ENCODE measurements at places on chromosomes 12 and 14.

DNA sequence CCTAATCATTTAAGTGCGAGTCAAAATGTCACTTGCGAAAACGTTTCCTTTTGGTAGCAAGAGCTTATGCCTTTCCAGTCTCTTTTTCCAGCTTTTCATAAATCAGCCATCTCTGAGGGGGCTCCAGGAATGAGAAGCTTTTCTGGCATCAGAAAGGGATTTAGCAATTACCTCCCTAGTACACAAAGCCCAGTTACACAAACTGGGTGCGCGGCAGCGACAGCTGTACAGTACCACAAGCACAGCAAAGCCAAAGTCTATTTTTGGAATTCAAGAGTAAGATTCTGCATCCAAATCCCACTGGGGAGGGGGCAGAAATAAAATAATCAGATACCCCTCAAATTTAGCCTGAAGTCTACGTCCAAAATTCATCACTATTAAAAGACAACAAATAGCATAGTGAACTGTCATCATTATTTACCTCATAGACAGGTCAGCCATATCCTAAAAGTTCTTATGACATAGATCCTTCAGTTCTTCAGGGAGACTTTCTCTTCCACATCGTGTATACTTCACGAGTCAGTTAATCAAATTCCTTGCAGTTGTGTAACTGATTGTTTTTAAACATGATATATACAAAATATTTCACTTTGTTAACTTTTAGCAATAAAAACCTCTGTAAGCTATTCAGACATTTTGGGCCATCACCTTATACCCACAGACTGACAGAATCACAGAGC, 150.8 kb downstream of the TTC7B start:
- DNase-seq, result no peak

DNA sequence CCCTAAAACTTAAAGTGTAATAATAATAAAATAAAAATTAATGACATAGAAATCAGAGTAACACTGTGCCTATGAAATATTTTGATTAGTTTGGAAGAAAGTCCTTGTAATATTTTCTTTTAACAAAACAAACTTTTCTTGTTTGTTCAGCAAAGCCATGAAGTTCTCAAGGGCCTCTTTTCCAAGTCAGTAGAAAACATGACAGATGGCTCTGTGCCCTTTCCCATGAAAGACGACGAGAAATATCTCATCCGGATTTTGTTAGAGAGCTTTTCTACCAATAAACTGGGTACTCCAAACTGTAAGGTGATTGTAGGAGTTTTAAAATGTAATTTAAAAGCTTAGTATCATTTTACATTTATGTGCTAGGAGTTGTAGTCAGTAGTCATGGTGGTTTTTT, 54.5 kb upstream of the ASPG start:
- no peak for DNase-seq

DNA sequence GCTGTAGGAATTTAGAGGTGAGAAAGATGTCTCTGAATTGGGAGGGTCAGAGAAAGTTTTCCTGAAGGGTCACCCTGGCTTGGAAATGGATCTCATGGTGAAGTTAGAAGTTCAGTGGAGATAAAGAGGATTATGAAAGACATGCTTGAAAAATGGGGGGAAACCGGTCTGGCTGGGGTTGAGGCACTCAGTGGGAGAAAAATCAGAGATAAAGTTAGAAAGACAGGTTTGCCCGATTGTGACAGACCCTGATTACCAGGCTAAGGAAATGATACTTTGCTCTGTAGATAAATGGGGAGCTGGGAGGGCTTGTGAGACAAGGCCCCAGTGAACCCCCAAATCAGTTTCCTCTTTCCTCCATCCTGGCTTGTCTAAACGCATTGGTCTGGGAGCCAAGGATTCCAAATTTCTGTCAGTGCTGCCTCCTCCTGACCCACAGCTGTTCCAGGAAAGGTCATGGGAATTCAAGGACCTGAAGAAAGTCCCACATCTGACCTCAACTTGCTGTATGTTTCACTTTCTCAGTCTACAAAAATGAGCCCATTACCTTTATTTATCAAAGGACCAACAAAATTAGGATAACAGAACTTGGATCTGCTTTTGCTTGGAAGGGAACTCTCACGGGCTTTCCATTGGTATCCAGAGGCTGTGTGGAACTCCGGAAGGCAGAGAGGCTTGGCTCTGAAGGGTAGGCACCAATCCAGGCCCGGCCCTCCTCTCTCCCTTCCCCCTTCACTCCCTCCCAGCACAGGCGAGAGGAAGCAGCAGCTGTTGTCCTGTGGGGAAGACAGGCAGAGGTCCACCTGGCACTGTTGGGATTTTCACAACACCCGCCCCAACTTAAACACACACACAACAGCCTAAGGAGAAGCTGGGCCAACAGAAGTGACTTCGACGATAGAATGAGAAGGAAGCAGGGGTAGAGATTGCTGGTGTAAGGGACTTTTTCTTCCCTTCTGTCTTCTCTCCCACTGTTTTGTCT, 3.4 kb upstream of the RNASE7 start:
- peak; percentile 57 for DNase-seq

DNA sequence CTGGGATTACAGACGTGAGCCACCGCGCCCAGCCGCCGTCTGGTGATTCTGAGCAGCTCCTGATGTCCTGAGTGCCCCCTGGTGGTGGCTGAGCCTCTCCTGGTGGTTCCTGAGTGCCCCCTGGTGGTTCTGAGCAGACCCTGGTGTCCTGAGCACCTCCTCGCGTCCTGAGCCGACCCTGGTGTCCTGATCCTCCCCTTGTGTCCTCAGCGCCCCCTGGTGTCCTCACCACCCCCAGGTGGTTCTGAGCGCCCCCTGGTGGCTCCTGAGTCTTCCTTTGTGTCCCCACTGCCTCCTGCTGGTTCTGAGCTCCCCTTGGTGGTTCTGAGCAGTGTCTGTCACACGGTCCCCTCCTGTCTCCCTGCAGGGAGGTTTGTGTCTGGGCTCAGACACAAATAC, 1304.9 kb downstream of the TMEM121 start:
- DNase-seq, result no peak

GRCh38 chr14:91373591-91374254, 43.9 kb downstream of the CCDC88C start:
- DNase-seq, result no peak

DNA sequence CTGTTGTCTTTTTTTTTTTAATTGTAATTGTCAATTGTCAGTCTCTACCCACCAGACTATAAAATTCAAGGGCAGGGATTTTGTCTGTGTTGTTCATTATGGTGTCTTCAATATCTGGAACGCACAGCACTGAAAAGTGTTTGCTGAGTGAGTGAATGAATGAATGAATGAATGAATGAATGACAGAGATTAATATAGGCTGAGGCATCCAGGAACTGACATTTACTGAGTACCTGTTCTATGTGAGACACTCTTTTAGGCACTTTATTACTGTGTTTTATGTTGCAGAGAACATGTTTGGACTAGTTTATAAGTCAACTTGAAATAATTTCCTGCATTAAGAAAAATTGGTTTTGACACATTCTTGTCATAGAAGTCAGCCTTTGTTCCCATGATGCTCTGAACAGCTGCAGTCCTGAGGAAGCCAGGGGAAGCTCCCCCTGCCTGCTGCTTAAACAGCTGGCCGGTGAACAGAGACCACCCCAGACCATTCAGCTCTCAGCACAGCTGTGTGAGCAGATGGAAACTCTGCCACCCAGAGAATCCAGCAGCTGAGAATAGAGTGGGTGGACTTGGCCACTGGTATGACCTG, 160.7 kb upstream of the CCND2 start:
- no peak for DNase-seq

- no peak for DNase-seq
Observed at GRCh38 chr12:50566066-50566465, 61.3 kb downstream of the DIP2B start.
